ENCODE measurements at places on chromosomes 7 and 10. TPM values are rescaled to one million over a fixed set of nuclear protein-coding genes. Genes with fewer than 3 reads are reported as not detected.

DNA sequence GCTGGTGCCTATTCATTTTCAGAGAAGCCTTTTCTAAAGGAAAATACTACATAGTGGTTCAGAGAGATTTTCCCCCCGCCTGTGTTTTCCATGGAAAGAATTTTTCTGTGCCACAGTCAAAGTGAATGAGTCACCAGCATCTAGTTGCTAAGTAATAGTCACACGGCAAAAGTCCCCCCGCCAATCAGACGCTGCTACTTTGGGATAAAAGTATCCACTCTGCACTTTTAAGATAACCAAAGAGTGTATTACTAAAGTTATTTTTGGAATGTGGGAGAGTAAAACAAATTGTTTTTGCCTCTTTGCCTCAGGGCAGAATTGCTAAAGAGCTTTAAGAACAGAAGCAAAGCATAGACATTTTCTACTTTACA lies 23.5 kb downstream of the ABLIM1 start:
- DNase-seq = no peak

- DNase-seq = no peak
These were observed 34.8 kb downstream of the SGCE start for GRCh38 chr7:94621120-94621519.

DNA sequence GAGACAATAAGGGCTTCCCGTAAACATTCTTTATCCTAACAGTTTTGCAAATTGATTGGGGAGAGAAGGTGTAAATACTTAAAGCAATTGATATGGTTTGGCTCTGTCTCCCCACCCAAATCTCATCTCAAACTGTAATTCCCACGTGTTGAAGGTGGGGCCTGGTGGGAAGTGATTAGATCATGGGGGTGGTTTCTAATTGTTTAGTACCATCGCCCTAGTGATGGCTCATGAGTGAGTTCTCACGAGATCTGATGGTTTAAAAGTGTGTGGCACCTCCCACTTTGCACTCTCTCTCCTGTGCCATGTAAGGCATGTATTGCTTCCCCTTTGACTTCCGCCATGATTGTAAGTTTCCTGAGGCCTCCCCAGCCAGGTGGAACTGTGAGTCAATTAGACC lies 22.1 kb upstream of the CAPZA2 start:
- DNase-seq = no peak

GRCh38 chr10:116109881-116110280 lies 163.1 kb downstream of the GFRA1 start:
- peak; percentile 18 for DNase-seq

ZC3HAV1L gene
- not detected for total RNA-seq

Measured in H9 (cell line).